ENCODE measurements at places on chromosomes 5 and 9.

DNA sequence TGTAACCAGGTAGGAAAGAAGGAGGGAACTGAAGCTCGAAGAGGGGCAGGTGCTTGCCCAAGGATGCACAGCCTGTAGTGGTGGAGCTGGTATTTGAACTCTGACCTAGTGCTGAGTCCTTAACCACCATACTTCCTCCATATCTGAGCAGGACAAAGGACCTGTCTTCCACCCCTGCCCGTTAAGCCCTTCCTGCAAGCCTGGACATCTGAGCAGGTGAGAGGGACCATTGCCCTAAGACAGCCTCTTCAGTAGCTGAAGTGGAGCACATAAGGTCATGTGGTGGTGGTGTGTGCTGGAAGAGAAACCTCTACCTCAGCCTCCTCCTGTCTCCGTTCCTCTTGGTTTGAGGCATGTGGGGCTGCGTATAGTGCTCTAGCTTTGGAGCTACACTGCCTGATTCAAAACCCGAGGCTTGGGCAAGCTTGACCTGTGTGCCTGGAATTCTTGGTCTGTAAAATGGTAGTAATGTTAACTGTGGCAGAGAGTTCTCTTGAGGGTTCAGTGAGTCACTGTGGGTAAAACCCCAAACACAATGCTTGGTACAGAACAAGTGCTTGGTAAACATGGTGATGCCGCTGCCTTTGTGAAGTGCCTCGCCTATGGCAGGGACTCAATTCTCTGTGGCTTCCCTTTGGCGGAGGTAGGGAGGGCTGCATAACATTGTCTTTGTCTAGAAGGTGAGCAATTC, 7.4 kb downstream of the GALNT10 start:
- DNase-seq: peak; percentile 40

DNA sequence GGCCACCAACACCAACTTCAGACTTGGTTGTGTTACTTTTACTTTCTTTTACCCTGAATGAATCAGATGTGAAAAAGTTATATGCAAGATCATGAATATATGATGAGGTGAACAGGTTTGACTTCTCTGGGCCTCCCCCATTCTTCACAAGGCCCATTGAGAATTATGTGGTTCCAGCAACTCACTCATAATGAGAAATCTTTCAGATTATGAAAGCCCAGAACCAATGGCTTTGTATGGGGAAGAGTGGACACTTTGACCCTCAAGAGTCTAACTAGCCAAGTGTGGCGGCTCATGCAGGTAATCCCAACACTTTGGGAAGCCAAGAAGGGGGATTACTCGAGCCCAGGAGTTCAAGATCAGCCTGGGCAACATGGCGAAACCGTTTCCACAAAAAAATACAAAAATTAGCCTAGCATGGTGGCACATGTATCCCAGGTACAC, 16.1 kb upstream of the LNPEP start:
- no peak for DNase-seq

DNA sequence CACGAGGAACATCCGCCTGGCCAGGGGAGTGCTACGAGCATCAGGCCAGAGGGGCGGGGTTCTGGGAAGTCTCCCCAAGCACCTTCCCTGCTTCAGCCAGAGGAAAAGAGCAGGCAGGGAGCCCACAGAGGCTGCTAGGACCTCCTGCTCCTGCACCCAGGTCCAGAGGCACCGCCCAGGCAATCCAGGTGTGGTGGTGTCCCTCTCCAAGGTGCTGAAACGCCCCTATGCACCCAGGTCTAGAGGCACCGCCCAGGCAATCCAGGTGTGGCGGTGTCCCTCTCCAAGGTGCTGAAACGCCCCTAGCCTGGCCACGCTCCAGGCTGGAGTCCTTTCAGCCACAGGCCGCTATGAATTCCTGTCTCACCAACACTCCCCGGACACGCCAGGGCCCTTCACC, 10.7 kb upstream of the UBAC1 start:
- DNase-seq: no peak

DNA sequence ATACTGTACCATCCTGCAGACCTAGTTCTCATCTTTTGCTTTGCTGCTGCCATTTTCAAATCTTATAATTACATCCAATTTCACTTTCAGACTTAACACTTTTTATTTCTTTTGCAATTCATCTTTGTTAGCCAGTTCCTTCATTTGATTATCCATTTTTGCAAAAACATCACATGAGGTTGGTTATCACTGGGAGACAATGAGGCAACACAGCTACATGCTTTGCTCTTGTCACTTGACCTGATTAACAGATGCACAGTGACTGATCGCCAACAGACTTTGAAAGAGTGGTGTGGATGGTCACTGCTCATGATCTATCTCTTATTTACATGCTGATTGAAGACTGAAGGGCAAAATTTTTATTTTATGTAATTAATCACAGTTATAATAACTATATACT, 17.0 kb upstream of the RNF20 start:
- no peak for DNase-seq

- peak; percentile 72 for DNase-seq
Observed at GRCh38 chr5:127959152-127959764, 124.3 kb upstream of the SLC12A2 start.

DNA sequence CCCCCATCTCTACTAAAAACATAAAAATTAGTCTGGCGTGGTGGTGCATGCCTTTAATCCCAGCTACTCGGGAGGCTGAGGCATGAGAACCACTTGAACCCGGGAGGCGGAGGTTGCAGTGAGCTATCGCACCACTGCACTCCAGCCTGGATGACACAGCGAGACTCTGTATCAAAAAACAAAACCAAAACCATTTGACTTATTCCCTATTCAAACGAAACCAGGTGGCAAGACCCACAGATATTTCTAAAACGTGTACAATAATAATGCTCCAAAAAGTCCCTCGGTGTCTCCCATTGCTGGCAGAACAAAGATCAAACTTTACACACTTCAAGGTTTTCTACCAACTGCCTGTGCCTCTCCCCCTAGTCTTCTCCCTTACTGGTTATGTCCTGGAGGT, 29.8 kb downstream of the HMGCR start:
- DNase-seq: no peak
